NCI-H2227 treated with DMSO at 0.1 percent for 48 hours (cell line): ENCODE measurements at places on chromosomes 6 and 20.

- no peak for DNase-seq
Measured at GRCh38 chr20:24148372-24148771, 159.8 kb upstream of the GGTLC1 start.

GRCh38 chr6:159541296-159541695 lies 151.7 kb downstream of the SOD2 start:
- no peak for DNase-seq

- no peak for DNase-seq
Measured at GRCh38 chr20:58596750-58597248, 54.3 kb upstream of the STX16 start.

DNA sequence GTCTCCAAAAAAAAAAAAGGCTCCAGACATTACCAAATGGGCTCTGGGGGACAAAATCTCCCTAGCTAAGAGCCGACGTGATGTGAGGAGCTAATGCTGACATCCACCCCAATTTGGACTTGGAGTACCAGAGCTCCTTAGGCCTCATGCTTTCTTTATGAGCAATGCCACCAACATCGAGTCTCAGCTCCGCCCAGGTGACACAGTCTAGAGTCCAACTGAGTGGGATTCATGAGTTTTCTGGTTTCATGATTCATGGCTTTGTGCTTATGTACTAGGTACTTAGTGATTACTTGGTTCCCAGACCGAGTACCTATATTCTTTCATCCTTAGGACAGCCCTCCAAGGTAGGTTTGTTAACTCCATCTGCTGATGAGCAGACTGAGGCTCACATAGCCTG lies 4.4 kb downstream of the ANKRD60 start:
- no peak for DNase-seq

- DNase-seq = no peak
Measured at GRCh38 chr6:21121636-21122136, 471.9 kb upstream of the SOX4 start.

- DNase-seq = no peak
Measured at GRCh38 chr6:97460394-97461080, 177.5 kb upstream of the MMS22L start.

DNA sequence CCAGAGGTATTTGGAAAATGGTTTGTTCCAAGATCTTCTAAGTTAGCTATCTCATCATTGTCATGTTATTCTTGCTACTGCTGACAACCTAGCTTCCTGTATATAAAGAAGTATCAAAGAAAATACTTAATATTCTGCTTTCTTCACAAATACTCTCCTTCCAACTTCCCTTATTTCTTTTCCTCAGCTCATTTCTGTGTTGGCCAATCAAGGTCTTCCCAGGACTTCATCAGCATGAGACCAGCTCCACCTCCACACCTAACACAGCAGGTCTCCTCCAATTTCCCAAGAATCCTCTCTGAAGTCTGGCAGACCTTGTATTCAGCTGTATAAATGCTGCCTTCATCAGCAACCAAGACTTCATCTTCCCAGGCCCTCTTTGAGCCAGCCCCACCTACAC lies 538.6 kb upstream of the JARID2 start:
- no peak for DNase-seq

DNA sequence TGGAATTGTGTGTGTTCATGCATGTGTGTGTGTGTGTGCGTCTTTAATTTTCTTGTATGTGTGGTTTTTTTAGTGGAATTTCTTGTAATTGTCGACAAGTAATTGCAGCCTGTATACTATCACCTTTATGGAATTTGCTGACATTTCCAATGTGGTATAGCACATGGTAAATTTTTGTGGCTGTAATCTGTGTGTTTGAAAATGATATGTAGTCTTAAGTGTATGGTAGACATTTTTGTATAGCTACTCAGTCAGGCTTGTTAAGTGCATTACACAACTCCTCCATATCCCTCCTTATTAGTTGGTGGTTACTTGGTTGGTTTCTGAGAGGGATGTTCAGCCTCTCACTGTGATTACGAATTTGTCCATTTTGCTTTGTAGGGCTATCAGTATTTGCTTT lies 384.5 kb upstream of the HSF2 start:
- DNase-seq = no peak

- peak; percentile 66 for DNase-seq
Measured at GRCh38 chr20:46681032-46681854, 8.0 kb downstream of the TP53RK start.

DNA sequence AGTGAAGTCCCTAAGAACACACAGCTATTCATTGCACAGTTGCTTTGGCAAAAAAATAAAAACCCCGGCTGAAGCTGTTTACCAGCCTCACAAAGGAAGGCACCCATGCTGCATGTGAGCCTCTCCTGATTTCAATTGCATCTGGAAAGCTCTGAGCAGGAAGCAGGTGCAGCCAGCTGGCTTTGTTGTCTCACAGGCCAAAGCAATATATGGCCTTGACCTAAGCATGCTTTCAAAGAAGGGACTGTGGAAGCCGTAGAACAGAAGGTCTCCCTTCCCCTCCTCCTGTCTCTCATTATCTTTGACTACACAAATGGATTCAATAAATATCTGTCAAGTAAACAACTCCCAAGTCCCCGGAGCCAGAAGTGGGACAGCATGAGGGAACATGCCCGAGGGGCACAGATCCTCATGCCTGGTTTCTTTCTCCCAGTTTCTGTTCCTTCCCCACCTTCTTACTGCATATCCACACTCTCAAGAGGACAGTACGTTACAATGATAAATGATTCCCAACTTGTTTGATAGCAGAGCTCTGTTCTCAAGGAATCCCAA lies 57.2 kb upstream of the PCSK2 start:
- peak; percentile 64 for DNase-seq

DNA sequence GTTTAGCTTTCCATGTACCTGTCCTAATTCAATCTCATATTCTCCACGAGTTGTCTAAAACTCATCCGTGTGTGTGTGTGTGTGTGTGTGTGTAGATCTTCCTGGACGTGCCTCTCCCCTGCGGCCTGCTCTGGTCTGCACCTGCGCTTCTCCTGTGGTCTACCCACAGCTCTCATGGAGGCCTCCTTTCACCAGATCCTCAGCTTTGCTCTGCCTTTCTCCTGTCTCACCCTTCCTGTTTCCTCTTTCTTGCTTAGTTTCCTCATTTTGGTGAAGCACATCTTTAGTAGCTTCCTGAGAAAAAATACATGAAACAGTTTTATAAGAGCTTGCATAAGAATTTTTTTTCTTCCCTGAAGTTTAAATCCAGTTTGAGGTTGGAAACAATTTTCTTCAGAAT lies 18.1 kb downstream of the SLX4IP start:
- no peak for DNase-seq

- DNase-seq = no peak
Measured at GRCh38 chr6:168736039-168736438, 295.1 kb downstream of the SMOC2 start.
